Stimulated activated CD8-positive, alpha-beta memory T cell treated with anti-CD3 and anti-CD28 coated beads, Interleukin-4, amount 100 ng/mL, for 1 hour (primary cell): ENCODE measurements at places on chromosomes 1 and 21.

- no peak for DNase-seq
Observed at GRCh38 chr1:27314169-27314568, 7.8 kb upstream of the TMEM222 start.

DNA sequence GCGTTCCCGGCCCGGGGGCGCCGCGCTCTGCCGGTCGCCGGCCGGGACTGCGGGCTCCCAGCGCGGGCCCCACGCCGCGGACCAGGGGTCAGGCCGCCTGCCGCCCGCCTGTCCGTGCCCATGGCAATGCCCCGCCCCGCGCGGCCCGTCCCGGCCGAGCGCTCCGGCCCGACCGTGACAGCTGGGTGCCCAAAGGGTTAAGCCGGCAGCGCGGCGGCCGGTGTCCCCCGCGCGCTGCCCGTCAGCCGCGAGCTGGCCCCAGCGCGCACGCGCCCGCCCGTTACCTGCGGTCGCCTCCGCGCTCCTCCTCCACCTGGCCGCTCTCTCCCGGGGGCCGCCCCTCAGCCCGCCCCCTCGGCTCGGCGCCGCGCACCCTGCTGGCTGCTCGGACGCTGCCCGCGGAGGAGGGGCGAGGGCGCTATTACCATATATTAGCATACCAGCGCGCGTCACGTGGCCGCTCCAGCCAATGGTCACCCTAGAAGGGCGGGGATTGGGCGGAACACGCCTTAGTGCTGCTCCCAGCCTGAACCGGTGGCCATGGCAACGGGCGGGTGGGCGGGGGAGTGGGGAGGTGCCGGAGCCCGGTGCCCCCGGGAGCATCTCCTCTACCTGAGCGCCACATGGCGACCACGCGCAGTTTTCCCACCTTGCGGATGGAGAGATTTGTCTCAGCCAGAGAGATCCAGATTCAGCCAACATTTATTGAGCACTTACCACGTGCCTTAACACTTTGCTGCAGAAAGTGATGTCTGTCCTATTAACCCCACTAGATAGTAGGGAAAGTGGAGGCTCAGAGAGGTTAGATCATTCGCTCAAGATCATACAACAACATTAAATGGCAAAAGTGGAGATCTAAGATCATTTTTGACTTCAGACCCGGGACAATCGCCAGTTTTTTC is at the start of gene PHC2:
TSS of gene PHC2 (minus strand) at position 404 of the 902 bp plus-strand sequence. CDS start 55,556 bp downstream, outside the sequence.
- peak; percentile 71 for DNase-seq

DNA sequence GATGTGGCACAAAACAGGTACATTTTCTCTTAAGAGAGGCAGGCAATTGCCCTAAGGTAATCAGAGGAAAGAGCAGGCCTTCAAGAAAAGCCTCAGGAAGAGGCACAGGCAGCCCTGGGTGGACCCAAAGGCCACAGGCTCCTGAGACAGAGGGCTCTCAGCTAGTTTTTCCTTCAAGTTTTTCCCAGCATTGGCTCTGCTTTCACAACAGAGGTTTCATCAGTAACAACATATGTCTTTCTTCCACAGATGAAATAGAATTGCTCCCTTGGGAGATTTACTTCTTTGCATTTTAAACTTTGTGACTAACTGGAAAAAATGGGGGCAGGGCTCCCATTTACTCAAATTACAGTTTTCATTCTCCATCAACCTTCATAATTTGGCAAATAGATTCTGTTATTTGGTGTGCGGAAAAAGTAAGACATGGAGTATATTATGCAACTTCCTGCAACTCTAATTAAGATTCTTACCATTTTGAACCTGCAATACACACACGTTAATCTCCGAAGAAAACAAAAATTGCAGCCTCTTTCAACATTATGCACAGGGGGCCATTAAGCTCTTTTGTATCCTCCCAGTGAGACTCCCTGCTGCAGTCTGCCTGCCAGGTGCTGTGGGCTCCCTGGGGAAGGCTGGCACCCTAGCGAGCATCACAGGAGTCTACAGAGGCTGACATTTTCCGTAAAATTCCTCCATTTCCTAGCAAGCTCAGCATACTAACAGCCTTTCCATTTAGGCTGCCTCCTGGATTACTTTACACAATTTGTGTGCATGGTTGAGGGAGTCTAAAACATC is 282.3 kb downstream of the USH2A start:
- DNase-seq: no peak

DNA sequence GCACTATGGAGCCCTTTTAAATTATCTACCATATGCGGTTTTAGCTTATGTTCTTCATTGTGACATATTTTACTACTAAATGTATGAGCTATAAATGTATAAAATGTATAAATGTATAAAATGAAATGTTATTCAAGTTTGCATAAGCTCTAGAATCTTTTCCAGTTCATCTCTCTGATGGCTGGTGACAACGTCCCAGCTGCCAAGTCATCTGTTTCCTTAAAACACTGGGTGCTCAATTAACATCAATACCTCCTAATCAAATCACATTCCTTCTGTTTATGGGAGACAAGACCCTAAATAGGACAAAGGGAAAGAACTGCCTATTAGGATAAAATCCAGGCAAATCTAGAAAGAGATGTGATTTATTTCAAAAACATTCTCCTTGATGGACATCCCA is 22.9 kb downstream of the DSTYK start:
- DNase-seq: no peak

GRCh38 chr1:6261615-6261995 is 707 bp upstream of the GPR153 start:
- no peak for DNase-seq

- no peak for DNase-seq
Observed at GRCh38 chr1:45059829-45060228, 47.8 kb downstream of the UROD start.
